ENCODE measurements at places on chromosomes 2 and 18.

DNA sequence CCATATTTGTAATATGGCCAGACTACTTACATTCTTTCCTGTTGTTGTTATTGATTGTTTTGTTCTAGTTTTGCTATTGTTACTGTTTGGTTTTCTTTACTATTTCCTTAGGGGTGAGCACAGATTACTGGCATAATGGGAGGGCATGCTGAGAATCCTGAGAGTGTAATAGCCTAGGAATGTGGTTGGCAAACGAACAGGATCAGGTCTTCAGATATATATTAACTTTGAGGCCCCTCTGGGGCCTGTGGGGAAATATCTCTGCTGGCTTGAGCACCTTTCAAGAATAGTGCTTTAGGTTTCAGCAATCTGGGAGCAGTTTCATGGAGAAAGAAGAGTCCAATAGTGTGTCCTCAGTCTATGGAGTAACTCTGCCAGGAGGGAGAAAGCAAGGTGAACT is 144.4 kb downstream of the THSD7B start:
- no peak for DNase-seq

DNA sequence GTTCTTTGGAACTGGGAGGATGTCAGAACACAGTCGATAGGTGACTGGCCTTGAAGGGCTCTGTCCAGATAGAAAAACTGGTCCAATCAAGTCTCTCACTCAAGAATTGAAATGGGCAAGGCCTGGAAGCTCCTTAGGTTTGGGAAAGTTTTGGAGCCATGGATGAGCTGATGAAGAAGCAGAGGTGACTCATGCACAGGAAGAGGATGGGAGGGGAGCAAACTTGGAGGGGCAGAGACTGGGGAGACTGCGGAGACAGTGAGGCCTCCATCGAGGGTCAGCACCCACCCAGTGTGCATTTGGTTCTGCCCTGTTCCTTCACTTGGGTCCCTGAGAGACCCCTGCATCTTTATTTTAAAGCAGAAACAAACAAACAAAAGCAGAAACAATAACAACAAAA is 41.1 kb downstream of the SOWAHC start:
- DNase-seq, result no peak

- DNase-seq, result no peak
These were observed 141.8 kb downstream of the ACKR3 start for GRCh38 chr2:236711440-236711839.

DNA sequence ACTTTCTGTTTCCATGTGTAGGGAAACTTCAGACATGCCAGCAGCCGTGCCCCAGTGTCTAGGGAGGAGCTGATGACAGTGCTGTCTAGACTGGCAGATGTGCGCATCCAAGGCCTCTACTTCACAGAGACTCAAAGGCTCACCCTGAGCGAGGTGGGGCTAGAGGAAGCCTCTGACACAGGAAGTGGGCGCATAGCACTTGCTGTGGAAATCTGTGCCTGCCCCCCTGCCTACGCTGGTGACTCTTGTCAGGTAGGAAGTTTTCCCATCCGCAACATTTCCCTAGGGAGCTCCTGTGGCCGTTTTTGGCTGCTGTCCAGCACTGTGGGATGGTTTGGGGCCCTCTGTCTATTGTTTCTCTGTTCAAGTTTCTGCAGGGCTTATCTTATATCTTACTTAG is 143.1 kb upstream of the TTC39C start:
- DNase-seq, result peak; percentile 50

- DNase-seq, result peak; percentile 29
These were observed 227.7 kb downstream of the RPIA start for GRCh38 chr2:88919087-88919738.

GRCh38 chr2:175309799-175310198 is 128.3 kb upstream of the ATP5MC3 start:
- no peak for DNase-seq

- no peak for DNase-seq
These were observed 28.9 kb upstream of the ARHGEF4 start for GRCh38 chr2:130807659-130808385.

DNA sequence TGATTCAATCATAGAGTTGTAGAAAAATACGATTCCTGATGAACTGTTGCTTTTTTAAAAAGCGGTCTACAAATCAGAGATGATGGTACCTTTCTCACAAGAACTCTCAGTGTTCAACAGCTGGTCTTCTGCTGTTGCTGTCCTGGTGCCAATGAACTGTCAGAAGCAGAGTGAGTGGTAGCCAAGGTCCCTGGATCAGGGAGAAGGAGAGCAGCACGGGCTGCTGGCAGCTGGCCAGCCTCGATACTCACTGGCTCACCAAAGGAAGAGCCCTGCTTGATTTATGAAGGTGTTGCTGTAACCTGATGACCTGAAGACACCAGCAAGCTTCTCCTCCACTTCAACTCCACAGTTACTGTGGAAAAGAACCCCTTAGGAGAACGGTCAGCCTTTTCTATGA is 300.8 kb upstream of the SOX11 start:
- no peak for DNase-seq

DNA sequence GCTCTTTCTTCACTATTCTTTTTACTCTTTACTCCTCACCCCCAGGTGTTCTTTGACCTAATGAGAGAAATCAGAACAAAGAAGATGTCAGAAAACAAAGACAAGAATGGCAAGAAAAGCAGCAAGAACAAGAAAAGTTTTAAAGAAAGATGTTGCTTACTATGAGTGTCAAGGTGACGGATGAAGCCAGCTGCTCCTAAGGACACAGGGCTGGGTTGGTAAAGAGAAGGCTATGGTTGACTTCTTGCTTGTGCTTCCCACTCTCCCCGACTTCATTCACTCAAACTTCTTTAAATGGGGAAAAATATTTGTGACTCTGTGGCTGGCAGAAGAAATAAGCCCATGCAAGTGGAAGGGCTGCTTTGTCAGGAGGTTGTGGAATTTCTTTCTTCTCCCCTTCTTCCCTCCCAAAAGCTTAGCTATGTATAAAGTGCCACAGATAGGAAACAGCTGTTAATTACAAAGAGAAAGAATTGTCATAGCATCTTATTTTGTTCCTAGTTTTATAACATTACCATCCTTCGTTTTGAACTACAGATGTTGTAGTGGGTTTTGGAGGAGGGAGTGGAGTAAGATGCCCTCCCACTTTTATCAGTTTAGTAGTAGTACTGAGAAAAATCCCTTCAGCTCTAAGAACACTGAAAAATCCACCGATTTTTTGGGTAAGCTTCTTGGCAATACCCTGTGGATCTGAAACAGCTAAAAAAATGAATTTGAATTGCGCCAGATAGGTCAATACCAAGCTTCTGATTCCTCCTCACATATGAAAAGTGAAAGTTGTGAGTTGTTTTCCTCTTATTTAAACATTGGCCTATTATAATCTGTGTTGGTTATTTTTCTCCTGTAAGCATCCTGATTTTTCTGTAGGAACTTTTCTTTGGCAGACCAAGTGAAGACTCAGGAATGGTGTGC is 40.7 kb downstream of the RALB start:
- no peak for DNase-seq

DNA sequence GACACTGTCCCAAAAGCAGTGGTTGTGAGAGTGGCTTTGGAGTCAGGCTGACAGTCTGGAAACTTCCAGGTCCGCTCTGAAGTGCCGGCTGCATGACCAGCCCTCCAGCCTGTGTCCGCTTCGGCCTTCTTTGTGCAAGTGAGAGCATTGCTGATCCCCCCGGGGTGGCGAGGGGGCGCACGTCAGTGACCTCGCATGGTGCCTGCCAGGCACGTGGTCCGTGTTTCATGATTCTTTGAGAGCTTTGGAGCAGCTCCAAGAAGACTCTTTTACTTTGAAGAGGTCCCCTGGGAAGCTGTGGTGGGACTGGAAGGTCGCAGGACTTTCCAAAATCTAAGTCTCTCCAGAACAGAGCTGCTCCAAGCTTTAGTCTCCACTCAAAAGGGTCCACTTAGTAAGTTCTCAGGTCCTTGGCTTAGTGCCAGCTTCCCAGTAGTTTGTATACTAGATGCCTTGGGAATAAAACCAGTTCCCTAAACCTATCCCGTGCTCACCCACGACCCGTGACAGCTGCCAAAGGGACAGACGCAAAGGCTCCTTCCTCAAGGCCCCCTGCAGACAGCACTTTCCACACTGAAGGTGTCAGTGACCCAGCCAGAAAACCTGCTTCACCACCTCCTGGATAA is 68.8 kb downstream of the ADI1 start:
- no peak for DNase-seq

DNA sequence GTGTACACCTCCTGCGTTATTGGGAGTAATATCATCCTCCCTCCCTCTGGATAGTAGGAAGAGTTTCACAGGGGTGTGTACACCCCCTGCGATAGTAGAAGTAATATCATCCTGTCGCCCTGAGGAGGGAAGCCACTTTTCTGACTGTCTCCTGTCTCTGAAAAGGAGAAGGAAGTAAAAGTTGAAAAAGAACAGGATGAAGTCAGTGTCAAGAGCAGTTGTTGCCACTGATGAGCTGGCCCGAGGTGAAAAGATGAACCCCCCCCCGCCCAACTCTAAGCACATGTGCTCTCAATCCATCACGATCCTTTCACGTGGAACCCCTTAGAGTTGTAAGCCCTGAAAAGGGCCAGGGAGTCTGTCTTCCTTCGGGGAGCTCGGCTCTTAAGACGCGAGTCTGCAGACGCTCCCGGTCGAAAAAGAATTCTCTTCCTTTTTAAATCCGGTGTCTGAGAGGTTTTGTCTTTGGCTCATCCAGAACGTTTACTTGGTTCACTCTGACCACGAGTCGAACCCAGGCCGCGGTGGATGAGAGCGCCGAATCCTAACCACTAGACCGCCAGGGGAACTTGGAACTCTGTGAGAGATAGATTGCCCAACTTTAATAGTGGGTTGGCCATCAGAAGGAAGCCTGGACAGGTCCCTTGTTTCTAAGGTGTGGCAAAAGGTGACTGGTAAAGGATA is 22.4 kb upstream of the NAGK start:
- no peak for DNase-seq

- DNase-seq, result no peak
These were observed 48.0 kb downstream of the TEX44 start for GRCh38 chr2:231640641-231641111.

DNA sequence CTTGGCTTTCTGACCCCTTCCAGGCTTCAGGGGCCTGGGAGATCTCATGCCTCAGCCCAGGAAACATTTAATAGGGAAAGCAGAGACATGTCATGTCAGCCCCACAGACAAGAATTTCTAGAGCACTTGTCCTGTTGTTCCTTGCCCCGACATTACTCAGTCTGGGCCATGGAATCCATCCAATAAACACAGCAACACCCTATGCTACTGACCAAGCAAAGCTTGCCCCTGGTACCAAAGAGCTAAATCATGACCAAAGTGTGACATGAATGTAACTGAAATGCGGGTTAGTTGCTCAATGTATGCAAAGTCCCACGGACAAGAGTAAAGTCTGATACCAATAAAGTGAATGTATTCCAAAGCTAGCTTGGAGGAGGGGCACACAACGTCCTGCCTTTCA is 35.1 kb downstream of the EHD3 start:
- no peak for DNase-seq

GRCh38 chr18:74512321-74513053 is 16.3 kb downstream of the CNDP2 start:
- no peak for DNase-seq

GRCh38 chr2:136286423-136286822 is 168.5 kb upstream of the CXCR4 start:
- DNase-seq, result no peak

DNA sequence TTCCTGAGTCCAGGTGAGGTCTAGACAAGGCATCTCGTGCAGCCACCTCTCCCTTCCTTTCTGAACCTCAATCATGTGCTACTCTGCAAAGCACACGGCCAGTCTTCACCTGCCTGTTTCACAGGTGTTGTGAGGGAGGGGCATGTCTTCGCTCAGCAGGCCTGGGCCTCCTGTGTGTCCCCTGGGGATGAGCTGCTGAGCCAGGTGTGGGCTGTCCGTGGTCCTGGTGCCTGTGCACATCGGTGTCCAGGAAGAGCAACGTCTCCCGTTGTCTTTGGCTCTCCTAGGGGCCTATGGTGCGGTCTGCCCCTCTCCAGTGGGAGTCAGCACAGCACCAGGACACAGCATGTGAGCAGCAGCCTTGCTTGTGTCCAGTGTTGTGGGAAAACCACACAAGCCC is 16.7 kb downstream of the ARHGEF4 start:
- no peak for DNase-seq

- peak; percentile 27 for DNase-seq
These were observed 121.5 kb upstream of the CREB1 start for GRCh38 chr2:207408086-207408794.

DNA sequence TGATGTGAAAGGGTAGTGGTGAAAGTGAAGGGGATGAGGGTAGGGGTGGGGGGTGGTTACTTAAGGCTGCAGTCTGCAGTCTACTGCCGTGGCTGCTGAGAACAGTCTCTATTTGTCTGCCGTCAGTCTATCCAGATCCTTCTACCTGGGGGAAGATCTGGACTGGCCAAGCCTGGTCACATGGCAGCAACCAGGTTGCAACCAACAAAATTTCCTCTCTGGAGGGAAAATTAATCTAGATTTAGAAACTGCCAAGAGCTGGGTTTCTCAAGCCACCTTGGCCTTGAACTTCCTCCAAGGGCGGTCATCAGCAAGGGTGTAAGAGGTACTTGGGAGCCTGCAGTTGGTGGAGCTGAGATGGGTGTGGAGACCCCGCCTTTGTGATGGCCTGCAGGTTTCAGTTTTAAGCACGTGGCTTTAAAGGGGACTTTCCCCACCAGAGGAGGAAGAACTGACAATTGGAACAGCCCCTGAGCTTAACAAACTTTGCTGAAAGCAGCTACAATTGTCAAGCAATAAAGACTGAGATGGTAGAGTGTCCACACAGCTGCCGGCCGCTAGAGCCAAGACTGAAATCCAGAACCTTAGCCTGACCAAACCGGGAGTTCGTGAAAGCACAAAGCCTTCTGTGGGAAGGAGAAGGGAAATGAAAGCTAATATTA is 31.4 kb upstream of the KCMF1 start:
- peak; percentile 93 for DNase-seq

- no peak for DNase-seq
These were observed 187.6 kb downstream of the ADCYAP1 start for GRCh38 chr18:1092228-1092627.

GRCh38 chr18:60092073-60092472 is 192.3 kb downstream of the PMAIP1 start:
- no peak for DNase-seq

GRCh38 chr2:26530696-26531095 is 52.8 kb upstream of the OTOF start:
- DNase-seq, result no peak

DNA sequence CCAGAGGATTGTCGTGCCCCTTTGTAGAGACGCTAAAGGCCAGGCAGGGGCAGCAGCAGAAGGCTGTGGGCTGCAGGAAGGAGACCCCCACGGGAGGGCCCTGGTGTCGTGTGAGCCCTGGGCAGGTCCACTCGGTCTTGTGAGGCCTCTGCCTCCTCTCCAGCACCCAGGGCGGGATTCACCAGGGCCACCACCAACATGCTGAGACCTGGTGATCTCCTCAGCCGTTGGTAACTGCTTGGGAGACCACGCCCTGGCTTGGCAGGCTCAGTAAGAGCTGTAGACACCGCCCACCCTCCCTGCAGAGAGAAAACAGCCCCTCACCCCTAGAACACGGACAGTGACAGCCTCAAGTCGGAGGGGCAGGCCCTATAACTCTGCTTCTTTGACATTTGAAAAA is 21.1 kb downstream of the MBP start:
- DNase-seq, result no peak

- DNase-seq, result no peak
These were observed 163.7 kb downstream of the GALNT14 start for GRCh38 chr2:30974554-30974953.
